Stimulated activated CD4-positive, alpha-beta T cell treated with anti-CD3 and anti-CD28 coated beads, Interleukin-12 subunit alpha, Interleukin-12 subunit beta, amount 100 ng/mL, for 4 hours (primary cell): ENCODE measurements at places on chromosomes 1 and 21.

- DNase-seq = peak; percentile 87
Measured at GRCh38 chr1:109546311-109547109, 1.9 kb upstream of the GNAI3 start.

DNA sequence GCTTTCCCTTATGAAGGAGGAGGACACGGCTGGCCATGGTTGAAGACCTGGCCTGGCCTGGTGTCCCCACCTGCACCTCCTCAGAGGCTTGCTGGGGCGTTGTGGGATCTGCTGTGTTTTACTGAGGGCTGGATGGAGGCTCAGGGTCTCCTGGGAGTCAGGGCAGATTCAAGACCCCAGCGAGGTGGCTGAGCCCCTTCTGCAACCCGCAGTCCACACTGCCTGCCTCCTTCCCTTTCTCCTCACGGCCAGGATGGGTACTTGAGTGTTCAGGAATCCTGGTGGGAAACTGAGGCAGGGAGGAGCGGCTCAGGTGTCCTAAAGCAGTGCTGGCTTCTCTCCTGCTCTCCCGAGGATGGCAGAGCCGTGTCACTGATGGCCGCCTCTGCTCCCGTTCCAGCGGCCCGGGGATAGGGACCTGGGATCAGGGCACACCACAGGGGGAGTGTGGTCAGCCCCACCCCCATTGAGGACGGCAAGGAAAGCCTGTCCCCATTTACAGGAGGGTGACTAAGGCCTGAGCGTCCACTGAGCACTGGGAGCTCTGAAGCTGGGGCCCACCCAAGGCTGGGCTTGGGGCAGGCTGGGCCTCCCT, 47.5 kb downstream of the TRPM2 start:
- no peak for DNase-seq

- DNase-seq = no peak
Measured at GRCh38 chr1:248817065-248817464, 8.7 kb downstream of the SH3BP5L start.

GRCh38 chr1:156858959-156859522, at the start of gene INSRR:
Gene INSRR, minus strand, starts transcription at chr1:156859117. Its CDS starts 496 bp downstream, at chr1:156858621.
- no peak for DNase-seq

GRCh38 chr1:22111115-22111514, 31.8 kb downstream of the WNT4 start:
- DNase-seq = no peak

DNA sequence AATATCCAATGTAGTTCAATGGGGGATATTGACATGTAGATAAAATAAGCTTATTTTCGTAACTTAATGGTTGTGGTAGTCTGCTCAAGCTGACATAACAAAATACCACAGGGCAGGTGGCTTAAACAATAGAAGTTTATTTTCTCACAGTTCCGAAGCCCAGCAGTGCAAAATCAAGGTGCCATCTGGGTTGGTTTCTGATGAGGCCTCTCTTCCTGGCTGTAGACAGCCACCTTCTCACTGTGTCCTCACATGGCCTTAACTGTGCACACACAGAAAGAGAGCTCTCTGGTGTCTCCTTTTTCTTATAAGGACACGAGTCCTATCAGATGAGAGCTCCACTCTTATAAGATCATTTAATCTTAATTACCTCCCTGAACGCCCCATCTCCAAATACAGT, 64.8 kb upstream of the IPO9 start:
- DNase-seq = no peak

- DNase-seq = no peak
Measured at GRCh38 chr1:206029484-206029883, 5.8 kb upstream of the CTSE start.

DNA sequence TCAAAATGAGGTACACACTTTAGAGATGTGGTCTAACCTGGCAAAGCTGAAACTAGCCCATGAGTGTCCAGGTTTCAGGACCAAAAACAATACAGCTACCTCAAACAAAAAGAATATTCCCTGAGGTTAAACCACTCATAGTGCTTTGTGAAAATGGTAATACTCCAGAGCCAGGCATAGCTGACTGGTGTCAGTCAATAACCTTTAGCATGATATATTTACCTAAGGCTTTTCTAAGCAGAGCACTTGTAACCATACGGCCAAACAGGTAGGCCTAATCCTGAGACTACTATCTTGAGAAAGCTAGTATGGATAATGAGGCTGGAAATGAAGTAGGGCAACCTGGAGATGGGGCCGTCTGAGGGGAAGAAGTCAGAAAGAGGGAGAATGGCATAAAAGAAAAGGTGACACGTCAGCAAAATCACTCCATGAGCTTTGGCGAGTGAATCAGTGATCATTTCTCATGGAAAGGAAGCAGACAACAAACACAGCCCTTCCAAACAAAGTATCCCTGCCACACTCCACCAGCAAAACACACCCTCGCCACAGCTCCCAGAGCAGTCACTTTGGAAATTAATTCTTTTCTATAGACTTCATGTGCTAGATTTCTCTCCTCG, 1.7 kb upstream of the LRRC52 start:
- DNase-seq = no peak

DNA sequence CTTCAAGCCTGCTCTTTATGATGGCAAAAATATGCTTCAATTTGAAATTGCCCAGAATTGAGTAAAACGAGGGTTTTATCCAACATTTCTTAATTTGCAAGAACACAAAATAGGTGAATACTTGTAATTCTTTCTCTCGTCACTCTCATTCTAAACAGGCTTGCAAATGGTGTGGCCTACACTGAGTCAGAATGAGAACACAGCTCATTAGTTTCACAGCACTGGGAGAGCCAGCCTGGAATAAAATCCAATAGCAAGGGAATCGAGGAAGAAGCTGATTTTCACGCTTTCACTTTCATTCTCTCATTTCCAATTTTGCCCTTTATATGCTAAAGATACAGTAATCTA, 537.5 kb downstream of the LTN1 start:
- DNase-seq = no peak

DNA sequence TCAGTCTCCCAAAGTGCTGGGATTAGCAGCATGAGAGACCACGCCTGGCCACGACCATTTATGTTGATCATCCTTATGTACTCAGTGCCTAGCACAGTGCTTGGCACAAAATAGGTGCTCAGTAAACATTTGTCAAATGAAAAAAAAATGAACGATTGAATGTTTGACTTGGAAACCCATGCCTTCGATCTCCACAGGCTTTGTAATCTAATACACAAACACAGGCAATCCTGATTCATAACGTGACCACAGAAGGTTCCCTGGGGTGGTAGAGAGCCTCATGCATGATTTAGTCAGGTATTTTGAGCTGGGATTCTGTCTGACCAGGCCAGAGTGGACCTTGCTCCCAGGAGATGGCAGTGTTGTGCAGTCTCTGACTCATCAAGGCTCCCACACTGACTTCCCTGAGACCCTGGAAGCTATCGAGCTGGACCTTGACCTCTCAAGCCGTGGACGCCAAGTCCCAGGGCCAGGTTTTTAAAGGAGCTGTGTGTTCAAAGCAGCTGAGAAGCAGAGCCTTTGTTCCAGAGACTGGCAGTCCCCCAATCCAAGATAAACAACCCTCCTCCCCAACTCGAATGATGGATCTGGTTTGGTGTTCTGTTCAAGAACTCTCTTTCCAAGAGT, 81.1 kb downstream of the PGM1 start:
- no peak for DNase-seq

DNA sequence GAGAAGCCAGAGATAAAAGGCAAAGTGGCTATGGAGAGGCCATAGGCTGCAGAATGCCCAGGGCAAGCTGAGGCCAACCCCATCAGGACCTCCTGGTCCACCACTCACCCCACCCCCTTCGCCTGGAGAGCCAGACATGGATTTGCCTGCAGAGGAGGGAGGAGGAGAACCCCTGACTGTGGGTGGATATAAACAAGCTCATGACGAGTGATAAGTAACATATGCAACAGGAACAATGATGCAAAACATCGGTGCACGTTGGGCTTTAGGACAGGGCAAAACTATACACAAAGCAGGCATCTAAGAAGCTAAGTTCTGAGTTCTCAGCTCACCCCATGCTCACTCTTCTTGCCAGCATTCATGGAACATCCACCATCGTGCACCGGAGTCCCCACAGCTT, 150.3 kb downstream of the ETS2 start:
- no peak for DNase-seq

DNA sequence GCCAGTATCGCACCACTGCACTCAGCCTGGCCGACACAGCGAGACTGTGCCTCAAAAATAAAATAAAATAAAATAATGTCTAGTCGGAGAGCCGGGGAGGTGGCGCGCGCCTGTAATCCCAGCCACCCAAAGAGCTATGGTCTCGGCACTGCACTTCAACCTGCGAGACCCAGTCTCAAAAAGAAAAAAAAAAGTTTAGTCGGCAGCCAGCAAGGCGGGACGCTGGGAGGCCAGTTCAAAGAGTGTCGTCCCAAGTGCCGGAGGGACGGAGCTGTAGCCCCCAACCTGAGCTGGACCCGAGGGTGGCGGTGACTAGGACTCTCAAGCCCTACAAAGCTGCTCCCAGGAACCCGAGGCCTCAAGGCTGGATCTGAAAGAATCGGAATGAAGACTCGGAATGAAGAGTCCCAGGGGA, 632 bp upstream of the FALEC start:
- DNase-seq = peak; percentile 4

DNA sequence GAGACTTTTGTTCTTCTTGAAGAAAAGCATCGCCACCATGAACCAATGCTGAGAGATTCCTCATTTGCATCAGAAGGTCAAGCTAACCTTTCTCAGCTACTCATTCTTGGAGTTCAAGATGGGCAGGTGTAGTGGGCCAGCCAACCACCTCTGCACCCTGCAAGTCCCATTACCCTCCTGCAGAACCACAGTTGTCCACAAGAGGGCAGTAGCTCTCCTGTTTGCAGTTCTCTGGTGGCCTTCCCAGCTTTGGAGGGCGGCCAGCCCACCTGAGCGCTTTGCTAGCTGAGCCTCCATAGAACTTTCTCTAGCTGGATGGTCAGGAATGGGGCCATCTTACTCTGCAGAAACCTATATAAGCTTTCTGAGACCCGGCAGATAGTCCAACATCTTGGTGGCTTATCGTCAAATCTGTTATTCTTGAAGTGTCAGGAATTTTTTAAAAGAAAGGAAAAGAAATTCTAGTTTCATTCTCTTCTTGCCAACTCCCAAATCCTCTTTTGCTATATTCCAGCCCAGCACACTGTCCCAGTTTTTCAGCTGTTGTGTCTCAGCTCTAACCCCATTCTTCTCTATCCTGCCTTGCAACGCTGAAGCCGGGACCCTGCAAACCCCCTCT, 11.0 kb upstream of the LMX1A start:
- DNase-seq = peak; percentile 76

GRCh38 chr1:167054946-167055630, 35.1 kb downstream of the GPA33 start:
- no peak for DNase-seq
